ENCODE measurements at places on chromosomes 7 and 10.
A peak's percentile ranks its signal among the peaks of the same experiment; 100 is the strongest.

GRCh38 chr10:104406715-104407650, 53.4 kb downstream of the CFAP58 start:
- DNase-seq = peak; percentile 64

GRCh38 chr10:89078724-89079672, 88.4 kb downstream of the FAS start:
- peak; percentile 92 for DNase-seq

- DNase-seq = no peak
These were observed 28.3 kb upstream of the ELMO1 start for GRCh38 chr7:37476881-37477450.

GRCh38 chr7:31858055-31858454, 171.0 kb downstream of the PPP1R17 start:
- DNase-seq = no peak

DNA sequence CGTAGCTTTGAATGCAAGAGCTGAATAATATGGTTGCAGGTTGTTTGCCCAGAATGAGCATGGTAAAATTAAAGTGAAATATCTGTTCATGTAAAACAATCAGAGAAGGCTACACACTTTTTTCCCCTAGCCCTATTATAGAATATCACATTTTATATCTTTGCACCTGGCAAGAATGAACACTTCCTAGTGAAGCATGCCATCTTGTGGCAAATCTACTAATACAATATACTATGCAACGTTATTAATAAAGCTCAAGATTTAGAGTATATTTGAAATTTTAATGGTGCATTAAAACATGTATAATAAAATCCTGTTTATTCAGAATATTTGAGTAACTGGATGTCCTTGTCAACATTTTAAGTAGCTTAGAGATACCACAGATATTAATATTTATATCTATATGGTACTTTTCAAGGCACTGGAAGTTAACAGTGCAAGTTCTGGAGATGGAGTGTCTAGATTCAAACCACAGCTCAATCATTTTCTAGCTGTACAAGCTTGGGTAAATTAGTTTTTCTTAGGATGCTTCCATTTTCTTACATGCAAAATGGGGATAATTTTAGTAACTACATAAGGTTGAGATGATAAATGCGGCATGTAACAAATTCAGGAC, 643.1 kb upstream of the SEMA3D start:
- peak; percentile 34 for DNase-seq

DNA sequence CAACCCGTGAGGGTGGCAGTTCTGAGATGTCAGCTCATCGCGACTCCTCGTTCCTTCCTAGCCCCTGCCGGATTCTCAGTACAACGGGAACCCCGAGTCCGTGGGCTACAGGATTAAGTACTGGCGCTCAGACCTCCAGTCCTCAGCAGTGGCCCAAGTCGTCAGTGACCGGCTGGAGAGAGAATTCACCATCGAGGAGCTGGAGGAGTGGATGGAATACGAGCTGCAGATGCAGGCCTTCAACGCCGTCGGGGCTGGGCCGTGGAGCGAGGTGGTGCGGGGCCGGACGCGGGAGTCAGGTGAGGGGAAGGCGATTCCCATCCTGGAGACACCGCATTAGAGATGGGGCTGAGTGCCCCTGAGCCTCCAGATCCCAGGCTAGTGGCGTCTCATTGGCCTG, 568.1 kb upstream of the FOXK1 start:
- DNase-seq = no peak

DNA sequence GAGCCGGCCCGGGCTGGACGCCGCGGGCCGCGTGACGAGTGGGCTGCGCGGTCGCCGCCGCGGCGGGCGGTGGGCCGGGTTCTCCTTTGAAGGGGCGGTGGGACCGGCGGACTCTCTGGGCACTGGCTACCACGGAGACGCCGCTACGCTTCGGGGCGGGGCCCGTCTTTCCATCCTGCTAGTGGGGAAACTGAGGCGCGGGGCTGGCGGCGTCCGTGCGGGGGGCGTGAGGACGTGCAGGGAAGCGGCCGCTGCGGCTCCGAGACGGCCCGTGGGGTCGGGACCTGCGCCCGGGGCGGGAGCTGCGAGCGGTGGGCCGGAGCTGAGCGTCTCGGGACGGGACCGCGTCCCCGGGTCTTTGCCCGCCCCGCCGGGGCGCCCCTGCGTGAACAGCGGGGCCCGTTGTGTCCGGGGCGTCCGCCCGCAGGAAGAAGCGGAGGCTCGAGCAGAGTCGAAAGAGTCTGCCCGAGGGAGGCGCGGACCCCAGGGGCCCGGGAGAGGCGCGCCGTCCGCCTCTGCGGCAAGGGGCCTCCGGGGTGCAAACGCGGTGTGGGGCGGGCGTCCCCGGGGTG, 548 bp upstream of the BNIP3 start:
- DNase-seq = no peak

- DNase-seq = no peak
These were observed 483.1 kb downstream of the GALNT17 start for GRCh38 chr7:71615017-71615416.

GRCh38 chr7:45643630-45644029, 69.5 kb downstream of the ADCY1 start:
- DNase-seq = no peak

- no peak for DNase-seq
These were observed 18.2 kb upstream of the CALD1 start for GRCh38 chr7:134761266-134761665.

GRCh38 chr7:128408709-128409595, 830 bp downstream of the IMPDH1 start:
- DNase-seq = no peak

GRCh38 chr7:116455009-116455408, 44.5 kb upstream of the CAV2 start:
- peak; percentile 67 for DNase-seq

DNA sequence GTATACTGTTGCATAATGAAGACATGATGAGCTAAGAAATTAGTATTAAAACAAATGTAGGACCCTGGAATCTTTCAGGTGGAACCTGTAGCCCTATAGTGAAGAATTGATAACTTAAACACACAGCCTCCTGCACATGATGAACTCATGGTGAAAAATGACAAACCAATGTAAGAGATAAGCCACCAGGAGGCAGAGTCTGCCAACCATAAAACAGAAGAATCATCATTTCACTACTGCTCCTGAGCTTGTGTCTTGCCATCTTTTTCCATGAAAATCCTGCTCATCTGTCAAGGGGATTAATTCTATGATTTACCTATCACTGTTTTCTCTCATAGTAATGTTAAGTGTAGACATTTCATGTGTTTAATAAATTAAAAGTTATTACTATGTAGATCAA, 363.9 kb downstream of the MALRD1 start:
- peak; percentile 11 for DNase-seq

DNA sequence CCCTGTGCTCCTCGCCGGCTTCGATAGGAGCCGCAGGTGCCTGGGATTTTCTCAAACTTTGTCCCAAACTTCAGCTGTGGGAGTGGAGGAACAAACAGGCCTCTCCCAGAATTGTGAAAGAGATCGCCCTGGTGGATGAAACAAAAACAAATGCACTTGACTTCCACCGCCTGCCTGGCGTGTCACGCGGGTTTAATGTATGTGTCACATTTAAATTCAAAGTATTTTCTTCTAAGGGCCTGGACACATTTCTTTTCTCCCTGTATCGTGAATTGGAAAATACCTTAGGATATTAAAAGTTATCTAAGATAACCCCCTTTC, 694 bp upstream of the WASL start:
- peak; percentile 64 for DNase-seq

GRCh38 chr10:58870070-58870469, 306.4 kb upstream of the PHYHIPL start:
- DNase-seq = no peak

- peak; percentile 86 for DNase-seq
These were observed 13.6 kb downstream of the STAMBPL1 start for GRCh38 chr10:88893611-88894010.

GRCh38 chr10:85795460-85795859, 571.1 kb downstream of the GRID1 start:
- DNase-seq = no peak

DNA sequence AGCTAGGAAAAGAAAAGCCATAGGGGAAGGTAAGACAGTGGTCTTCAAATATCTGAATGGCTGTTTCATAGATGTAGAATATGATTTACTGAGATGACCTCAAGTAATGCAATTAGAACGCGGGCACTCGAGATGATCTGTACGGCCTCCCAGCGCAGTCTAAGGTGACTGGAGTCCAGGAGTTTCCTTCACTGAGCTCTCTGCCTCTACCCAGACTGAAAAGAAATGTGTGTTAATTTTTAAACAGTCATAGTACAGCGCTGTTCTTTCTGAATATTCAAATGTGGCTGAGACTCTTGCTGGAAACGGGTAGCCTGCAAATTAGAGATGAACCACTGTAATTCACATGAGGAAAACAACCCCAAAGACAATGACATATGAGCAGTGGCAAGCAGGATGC, 562.4 kb upstream of the AUTS2 start:
- DNase-seq = no peak

- DNase-seq = peak; percentile 45
These were observed 593 bp upstream of the ADRA2A start for GRCh38 chr10:111076191-111076681.

- no peak for DNase-seq
These were observed 10.4 kb downstream of the ABLIM1 start for GRCh38 chr10:114647545-114648138.

- DNase-seq = no peak
These were observed 54.8 kb downstream of the RAPGEF5 start for GRCh38 chr7:22302193-22302592.

DNA sequence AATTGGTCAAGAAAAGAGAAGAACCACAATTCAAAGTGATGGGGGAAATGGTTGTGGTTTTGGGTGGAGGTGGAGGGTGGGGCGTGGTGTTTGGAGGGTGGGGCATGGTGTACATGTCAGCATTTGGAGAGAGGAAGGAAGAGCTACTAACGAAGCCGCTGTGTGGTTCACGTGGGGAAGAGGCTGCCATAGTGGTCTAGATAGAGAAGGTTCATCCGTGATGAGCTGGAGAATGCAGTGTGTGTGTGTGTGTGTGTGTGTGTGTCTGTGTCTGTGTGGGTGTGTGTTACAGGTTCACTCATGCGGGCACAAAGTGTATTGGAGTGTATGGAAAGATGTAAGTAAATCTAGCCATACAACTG, 6.1 kb upstream of the VCL start:
- DNase-seq = no peak

DNA sequence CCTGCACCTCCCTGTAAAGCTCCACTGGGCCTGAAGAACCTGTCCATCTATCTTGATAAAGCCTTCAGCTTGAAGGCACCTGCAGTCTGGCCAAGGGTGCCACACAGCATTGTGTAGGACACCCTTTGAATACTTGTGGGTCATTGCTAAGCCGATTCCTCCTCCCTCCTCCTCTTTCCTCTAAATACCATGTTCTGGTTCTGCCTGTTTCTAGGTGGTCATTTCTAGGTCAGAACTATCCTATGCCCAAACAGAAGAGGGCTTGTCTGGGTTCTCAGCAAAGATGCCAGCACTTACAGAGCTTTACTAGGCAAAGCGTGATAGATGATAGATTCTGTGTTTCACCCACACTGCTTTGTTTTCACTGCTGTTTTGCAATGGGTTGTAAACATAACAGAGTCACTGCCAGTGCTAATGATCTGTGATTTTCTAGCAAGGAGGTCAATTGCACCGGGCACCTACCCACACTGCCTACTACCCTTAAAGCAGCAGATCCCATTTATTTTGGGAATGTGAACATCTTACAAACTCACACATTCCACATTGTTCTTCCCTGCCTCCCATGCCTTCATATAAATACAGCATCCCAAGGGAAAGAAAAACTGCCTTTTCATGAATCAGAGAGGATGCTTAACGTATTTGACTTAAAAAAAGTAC, 279.1 kb upstream of the PITRM1 start:
- no peak for DNase-seq

GRCh38 chr7:151233804-151234203, 1.5 kb downstream of the CHPF2 start:
- no peak for DNase-seq

DNA sequence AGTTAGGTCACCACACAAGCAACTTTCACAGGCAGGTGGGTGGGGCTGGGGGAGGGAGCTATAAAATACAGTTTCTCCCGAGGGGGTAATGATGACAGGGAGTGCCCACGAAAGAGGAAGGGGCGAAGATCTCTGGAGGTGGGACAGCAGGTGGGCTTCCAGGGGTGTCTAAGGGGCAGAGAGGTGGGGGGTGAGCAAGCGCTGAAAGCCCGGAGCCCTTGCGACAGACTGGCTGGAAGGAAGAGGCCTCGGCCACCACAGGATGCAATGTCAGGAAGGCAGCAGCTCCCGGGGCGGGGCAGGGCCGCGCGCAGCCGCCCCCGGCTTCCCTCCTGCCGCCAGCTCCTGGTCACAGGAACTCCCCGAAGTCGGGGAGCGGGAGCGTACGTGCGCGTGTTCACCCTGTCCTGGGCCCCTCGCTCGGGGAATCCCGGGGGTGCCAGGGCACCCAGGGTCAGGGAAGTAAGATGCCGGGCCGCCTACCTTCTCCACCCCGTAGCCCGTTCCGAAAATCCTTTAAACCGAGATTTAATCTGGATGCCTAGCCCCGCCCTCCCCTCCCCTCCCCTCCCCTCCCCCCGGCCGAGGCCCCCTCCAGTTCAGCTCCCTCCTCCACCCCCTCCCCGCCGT, 105.2 kb upstream of the PPIF start:
- DNase-seq = peak; percentile 67

DNA sequence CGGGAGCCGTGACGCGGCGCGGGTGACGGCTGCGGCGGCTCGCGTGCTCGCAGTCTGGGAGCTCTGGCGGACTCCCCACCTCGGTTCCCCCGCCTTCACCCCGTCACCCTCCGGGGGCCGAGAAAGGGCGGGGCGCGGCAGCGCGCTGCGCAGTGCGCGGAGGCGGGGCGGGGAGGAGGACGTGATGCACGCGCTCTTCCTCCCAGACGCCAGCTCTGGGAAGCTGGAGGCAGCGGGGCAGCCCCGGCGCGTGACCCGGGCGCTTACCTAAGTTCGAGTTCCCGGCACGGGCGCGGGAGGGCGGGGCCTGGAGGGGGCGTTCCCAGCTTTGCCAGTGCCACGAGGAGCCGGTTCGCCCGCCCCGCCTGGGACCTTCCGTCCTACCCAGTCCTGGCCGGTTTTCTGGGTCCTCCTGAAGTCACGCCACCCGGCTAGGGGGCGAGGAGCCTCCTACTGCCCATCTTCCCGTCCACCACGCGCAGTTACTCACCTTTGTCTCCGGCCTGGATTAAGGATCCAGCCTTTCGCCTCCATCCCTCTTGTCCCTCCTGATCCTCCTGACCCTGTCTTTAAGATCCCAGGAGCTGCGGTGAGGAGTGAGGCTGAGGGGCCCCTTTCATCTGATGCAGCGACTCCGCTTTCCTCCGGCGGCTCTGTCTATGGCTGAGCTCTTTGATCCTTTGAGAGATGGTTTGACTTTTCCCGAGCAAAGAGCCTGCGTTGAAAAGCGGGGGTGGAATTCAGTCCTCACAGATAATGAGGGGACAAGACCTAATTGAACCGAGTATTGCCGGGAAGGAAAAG, 470 bp upstream of the NAMPT start:
- DNase-seq = peak; percentile 97

- no peak for DNase-seq
These were observed 62.7 kb upstream of the CARD11 start for GRCh38 chr7:3106361-3106826.

- DNase-seq = no peak
These were observed 5.5 kb downstream of the PRKAR2B start for GRCh38 chr7:107049971-107050532.

- no peak for DNase-seq
These were observed 963.3 kb downstream of the LRMDA start for GRCh38 chr10:76394707-76395042.

- no peak for DNase-seq
These were observed 150.4 kb upstream of the SEMA3E start for GRCh38 chr7:83799333-83799732.
